Activated CD8-positive, alpha-beta memory T cell treated with anti-CD3 and anti-CD28 coated beads for 1 hour (primary cell): ENCODE measurements at places on chromosomes 2 and 18.
A peak's percentile ranks its signal among the peaks of the same experiment; 100 is the strongest.

GRCh38 chr2:200422071-200422470, 87.8 kb downstream of the KCTD18 start:
- no peak for DNase-seq

- peak; percentile 80 for DNase-seq
Measured at GRCh38 chr2:239267288-239267951, 133.4 kb downstream of the HDAC4 start.

DNA sequence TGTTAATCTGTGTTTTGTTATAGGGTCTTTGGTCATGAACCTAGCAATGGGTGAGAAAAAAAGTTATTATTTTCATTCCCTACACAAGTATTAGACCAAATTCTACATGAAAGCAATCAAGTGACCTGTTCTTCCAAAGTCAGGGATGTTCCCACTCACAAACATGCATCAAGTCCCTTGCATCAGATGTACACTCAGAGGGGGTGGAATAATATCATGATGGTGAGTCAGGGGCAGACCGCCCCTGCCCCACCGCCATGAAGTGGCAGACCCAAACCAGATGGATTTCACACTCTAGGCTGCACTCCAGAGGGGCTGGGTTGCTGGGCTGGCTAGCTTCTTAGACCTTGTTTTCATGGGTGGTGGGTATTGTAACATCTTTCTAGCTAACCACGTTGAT, 91.4 kb downstream of the ACAA2 start:
- no peak for DNase-seq

- DNase-seq: no peak
Measured at GRCh38 chr18:79491081-79491551, 95.4 kb downstream of the NFATC1 start.

DNA sequence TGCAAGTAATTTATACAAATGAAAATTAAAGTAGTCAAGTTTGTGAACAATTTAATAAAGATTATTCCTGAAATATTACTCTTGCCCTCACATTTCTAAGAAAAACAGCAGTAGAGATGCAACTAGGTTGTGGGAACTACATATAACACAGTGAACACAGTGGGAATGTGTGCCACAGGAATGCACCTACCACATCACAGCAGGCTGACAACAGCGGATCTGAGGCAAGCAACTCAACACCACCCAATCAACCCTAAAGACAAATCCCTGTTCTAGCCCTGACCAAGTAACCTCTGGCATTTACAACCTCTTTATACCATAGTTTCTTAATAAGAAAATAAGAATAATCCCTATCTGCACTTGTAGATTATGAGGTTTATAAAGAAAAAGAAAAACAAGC, 23.4 kb downstream of the MBOAT2 start:
- no peak for DNase-seq

- no peak for DNase-seq
Measured at GRCh38 chr18:55400590-55401541, 187.1 kb downstream of the TCF4 start.

DNA sequence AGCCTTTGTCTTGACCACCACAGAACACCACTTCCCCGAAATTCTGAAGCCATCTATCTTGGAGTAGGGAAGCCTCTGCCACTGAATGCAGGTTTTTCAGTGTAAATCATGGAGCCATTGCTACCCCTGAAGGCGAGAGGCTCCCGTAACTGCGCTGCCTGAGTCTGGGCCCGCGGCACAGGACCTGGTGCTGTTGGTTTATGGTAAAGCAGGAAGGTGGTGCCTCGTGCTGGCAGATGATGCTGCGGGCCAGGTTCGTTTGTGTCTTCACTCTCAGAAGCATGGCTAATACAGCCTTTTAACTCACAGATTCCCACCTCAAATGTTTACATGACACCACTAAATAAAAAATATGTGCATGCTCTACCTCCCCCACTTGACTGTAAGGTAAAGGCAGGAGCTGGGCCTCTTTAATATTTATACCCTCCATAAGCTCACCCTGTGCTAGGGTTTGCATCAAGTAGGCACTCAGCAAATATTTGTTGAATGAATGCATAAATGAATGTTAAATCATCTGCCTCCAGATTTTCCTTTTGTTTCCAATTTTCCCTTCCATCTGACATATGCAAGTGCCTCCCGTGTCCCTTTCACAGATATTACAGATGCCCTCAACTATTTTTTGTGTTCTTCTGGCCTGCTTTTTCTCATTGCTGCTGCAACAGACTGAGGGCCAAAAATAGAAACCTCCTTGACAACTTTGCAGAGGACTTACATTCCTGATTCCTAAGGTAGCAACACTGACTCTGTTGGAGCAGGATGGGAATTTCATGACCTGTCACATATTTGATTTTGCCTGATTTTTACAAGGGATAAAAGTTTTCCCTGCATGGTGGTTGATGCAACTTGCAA, 83.5 kb upstream of the CPO start:
- no peak for DNase-seq

GRCh38 chr2:191629976-191630712, 47.8 kb upstream of the NABP1 start:
- DNase-seq: no peak

DNA sequence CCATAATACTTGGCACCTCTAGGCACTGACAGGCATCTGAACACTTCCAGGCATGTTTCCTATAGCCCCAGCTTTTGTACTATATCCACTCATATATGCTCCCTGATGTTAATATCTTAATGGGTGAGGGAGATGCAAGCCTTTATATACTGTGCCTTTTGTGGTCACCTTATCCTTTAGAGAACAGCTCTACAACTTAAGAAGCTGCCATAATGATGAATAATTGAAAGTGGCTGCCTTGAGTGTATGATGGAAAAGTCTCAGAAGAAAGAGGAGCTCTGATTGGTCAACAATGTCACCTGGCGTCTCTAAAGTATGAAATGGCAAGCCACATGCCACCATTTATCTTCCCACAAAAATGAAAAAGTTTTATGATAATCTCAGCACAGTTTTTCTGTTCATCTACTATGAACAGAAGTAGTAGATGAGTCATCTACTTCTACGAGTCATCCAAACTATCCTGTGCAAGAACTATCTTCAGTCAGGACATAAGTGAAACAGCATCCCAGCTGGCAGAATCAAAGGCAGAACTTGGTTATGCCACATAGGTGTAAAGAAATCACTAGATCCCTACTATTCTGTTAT, 997.9 kb upstream of the CELF4 start:
- no peak for DNase-seq

DNA sequence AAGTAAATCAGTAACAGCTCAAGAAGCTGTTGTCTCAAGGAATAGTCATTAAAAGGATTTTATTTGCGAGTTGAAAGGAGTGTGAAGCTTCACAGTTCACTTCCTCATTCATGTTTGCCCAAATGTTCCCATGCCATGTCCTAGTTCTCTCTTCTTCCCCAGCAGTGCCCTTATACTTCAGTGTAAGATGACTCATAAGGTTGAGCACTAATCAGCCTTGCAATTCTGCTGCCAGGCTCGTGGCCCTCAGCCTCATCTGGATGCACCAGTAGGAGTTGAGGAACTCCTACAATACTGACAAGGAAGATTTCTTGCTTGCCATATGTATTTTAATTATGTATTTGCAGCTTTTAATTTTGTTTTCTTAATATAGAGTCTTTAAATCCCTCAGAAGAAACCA, 1980.4 kb downstream of the SUCLG1 start:
- no peak for DNase-seq

- DNase-seq: no peak
Measured at GRCh38 chr2:55718165-55719008, 24.7 kb upstream of the PNPT1 start.

- DNase-seq: peak; percentile 71
Measured at GRCh38 chr2:127415593-127416505, 2.4 kb upstream of the PROC start.

DNA sequence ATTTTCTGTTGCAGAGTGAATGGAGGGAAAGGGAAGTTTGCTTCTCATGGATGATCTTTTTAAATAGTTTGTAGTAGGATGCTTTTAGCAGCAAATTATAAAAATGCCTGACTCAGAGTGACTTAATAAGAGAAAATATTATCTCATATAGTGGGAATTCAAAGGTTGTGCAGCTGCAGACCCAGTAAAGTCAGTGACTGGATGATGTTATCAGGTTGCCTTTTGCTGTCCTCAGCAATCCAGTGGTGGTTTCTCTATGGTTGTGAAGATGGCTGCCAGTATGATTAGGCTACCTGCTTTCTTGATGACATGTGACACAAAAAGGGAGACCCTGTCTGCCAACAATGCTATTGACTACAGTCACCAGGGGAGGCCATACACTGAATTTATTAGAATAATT, 184.8 kb downstream of the DIS3L2 start:
- DNase-seq: no peak

DNA sequence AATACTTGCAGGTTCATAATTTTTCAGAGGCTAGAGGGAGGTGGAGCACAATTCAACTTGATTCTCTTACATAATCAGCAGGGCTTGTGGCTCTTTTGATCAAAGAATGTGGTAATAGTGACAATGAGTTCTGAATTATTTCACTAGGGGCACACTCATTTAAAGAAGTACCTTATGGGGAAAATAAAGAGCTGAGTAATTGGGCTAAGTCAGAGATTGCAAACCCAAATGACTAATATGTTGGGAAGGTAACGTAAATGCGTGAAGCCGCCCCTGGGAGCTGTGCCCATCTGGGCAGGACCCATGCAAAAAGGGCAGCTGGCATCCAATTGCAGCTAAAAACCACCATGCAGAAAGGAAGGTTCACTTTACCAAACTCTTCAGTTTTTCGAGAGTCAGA, 35.3 kb downstream of the NCKAP5 start:
- DNase-seq: no peak

GRCh38 chr2:105114551-105114950, 76.7 kb downstream of the MRPS9 start:
- DNase-seq: no peak

DNA sequence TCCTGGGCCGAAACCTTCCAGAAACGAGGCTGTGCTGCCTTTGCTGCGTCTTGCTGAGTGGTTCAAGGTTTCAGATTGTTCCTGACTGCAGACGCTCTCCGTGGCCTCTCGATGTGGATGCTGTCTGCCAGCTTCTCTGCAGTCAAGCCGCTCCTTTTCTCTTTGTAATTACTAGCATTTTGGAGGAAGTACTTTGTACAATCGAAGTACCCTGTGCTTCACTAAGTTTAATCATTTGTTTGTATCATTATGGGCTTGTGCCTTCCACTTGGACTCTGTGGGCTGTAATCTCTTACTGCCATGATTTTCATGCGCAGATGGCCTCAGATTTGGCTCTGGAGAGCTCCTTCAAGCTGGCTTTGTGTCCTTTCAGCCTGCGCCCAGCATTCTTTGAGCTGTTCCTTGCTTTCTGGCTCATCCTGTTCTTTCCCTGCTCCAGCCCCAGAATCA, 49.3 kb downstream of the TRAF3IP1 start:
- no peak for DNase-seq

DNA sequence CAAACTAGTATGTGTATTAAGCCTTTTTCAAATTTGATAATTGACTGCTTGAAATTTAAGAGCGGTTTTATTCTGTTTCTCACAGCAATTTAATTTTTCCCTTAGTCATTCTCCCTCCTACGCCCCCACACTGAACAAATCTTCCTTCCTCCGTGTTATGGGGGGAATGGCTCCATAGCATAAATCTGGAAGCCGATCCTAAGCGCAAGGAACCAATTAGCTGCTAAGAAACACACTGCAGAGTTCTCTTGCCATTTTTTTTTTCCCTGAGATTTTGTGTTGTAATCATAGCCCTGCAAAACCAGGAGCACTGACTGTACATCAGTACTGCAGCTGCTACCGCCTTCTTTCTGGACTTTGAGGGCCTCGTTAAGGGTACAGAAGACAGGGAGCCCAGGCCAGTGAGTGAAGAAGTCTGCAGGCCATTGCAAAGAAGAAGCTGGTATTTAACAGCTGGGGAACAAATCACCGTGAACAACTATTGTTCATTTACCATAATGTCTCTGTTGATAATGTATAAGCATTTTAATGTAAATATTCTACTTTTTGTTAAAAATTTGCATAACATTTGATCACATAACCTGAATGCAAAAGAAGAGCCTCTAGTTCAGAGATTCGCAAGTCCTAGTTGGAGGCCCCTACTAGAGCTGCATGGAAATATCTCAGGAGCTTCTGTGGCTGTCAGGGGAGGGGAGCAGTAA, 264.0 kb downstream of the LRATD1 start:
- DNase-seq: no peak

GRCh38 chr2:33126958-33127357, 180.2 kb downstream of the LTBP1 start:
- DNase-seq: no peak

GRCh38 chr2:70569559-70569958, 15.9 kb upstream of the TGFA start:
- DNase-seq: no peak

DNA sequence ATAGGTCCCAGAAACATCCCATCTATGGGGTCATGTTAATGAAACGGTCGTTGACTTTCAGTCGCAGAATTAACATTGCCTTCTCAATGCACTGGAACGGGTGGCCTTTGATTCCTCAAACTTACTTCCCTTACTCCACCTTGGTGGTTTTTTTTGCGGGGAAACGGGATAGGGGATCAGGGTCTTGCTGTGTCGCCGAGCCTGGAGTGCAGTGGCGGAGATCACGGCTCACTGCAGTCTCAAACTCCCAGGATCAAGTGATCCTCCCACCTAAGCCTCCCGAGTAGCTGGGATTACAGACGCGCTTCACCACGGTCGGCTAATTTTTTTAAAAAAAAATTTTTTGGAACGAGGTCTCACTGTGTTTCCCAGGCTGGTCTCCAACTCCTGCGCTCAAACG, 754 bp downstream of the ATG16L1 start:
- no peak for DNase-seq

- no peak for DNase-seq
Measured at GRCh38 chr2:223215254-223215516, 163.2 kb downstream of the KCNE4 start.

GRCh38 chr2:214578442-214578841, 167.6 kb downstream of the VWC2L start:
- no peak for DNase-seq

DNA sequence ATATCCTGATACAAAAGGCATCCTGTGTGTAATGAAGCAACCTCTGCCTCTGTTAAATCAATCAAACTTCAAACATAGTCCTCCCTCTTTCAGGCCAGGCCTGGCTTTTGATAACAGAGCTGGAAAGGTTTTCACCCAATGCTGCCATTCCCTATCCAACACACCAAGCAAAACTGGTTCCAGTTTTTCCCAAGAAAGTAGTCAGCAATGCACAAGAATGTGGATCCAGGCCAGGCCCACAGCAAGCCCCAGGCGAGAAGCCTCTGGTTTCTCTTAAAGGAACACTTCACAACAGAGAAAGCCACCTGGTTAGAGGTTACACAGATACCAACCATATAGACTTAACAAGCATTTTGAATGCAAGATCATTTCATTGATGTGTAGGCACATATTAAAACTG, 49.2 kb upstream of the CCDC150 start:
- DNase-seq: no peak

DNA sequence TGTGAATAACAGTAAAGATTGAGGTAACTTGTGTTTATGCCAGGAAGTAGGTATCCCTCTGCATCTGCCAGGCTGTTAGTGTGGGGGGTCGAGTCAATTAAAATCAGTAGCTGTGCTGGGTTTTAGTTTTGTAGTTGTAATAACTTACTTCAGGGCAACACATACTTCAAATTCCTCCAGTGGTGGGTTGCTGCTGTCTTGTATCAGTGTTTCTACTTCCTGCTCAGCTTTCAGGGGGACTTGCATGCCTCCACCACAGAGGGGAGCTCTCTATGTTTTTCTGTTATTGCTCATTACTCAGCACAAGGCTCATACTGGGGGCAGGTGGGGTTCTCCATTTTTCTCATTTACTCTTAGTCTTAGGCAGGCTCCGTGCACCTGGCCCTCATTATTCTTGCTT, 136.8 kb downstream of the CAPN13 start:
- DNase-seq: no peak

- DNase-seq: no peak
Measured at GRCh38 chr2:48043746-48044145, 137.4 kb upstream of the FBXO11 start.

GRCh38 chr2:101803945-101804696, 106.6 kb downstream of the MAP4K4 start:
- DNase-seq: no peak
